ENCODE measurements at places on chromosomes 7 and 10.
A peak's percentile ranks its signal among the peaks of the same experiment; 100 is the strongest.

DNA sequence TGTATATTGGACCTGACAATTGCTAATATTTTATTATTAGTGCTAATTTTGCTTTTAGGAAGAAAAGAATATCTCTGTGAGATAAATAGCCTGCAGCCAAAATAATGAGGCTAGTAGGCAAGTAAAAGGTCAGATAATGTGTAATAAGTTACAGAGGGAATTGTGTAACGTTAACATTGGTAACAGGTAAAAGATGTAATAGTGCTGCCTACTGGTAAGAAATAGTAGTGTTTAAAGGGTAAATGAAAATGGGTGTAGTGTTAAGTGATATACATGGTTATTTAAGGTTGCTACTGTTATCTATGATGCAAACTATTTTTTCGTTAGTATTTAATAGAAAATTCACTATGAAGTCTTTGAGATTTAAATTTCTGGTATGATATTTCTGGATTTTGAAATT lies 9.2 kb upstream of the FOXP2 start:
- no peak for DNase-seq

DNA sequence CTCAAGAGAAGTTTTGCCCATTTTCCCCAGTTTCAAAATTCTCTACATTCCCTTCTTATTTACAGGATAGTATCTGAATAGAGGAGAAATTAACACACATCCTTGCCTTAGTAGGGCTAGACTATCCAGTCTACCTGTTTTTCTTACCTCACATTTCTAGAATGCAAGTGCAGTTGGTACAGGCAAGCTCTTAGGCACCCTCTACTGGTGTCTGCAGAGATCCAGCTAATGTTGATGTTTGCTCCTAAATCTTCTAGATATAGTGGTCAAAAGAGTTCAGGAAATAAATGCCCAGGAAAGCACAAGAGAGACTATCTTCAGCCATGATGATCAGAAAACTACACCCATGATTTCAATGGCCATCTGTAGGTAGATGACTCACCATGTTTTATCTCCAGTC lies 205.3 kb downstream of the HTR7 start:
- no peak for DNase-seq

GRCh38 chr7:116859323-116859722 lies 3.1 kb upstream of the CAPZA2 start:
- no peak for DNase-seq

- DNase-seq: peak; percentile 34
Observed at GRCh38 chr7:158030566-158030965, 557.1 kb downstream of the PTPRN2 start.

DNA sequence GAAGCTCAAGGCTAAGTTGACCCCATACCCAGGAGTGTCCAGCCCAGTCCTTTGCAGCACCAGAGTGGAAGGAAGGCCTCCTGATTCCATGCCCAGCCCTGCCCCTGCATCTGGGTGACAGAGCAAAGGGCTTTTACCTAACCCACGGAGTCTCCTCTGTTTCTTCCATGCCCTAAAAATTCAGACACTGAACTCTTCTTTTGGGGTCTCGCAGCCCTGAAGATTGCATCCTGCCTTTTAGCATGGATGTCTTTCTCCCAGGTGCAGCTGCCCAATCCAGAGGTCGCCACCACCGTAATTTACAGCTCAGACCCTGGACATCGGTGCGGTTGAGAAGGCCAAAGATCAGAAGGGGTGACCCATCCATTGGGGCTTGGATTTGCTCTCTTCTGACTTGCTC lies 50.8 kb downstream of the CXCL12 start:
- DNase-seq: no peak

- DNase-seq: no peak
Observed at GRCh38 chr7:76077435-76077834, 29.5 kb downstream of the MDH2 start.

DNA sequence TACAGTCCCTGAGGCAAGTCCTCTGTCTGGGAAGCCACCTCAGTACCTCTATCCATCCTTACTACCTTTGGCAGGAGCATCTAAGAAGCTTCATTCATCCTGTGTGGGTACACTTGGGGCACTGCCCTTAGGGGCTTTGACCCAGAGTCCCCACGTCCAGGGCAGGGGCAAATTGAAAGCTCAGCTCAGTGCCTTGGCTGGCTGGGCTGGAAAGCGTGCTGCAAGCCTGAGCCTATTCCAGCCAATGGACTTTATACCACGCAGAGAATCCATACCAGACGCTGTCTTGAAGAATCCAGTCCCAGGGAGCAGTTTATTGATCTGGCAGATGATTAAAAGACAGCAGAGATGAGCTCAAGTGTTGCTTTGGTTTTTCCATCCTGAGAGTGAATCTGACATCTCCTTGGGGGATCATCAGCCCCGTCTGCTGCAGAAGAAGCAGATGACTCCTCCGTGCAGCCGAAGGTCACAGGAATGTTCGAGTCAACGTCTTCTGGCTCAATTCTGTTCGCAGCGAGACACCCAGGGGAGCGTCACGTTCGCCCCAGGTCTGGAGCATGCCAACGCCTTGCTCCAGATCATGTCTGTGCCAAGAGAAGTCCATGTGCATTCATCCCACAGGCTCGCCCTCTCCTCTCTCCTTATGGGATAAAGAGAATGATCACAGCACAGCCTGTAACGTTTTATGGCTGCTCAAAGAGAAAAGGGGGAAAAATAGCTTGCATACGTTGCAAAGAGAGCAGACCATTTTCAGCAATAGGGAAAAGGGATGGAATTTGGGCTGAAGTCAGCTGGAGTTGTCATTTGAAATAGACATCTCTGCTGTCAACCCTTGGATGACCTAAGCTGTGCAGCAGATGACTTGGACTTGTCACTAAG lies 35.8 kb upstream of the LYZL1 start:
- DNase-seq: peak; percentile 75

DNA sequence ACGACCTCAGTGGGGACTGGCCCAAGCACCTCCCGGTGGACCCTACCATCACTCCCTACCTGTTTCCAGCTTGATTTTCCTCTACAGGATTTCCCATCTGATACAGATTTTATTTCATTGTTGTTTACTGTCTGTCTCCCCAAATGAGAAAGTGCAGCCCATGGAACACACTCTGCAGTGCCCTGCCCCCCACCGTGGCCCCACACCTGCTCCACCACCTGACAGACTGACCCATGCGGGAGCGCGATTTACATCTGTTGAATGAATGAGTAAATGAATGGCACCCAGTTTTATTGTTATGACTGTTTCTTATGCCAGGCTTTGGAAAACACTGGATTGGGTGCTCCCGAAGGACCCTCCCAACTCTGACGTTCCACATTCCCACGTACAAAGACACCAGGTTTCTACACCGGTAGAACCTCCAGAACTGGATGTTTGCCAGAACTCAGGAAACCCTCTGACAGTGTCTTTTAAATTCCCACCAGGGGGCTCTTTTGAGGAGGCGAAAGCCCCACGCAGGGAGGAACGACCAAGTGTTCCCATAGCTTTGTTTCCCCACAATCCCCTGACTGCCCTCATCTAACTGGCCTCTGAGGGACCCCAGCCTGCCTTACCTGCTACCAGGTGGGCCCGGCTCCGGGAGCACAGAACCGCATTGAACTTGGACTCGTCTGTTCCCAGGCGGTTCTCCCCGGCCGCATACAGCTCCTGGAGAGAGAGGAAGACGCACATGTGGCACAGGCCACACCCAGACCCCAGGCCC lies 29.0 kb downstream of the PLAC9 start:
- DNase-seq: no peak

DNA sequence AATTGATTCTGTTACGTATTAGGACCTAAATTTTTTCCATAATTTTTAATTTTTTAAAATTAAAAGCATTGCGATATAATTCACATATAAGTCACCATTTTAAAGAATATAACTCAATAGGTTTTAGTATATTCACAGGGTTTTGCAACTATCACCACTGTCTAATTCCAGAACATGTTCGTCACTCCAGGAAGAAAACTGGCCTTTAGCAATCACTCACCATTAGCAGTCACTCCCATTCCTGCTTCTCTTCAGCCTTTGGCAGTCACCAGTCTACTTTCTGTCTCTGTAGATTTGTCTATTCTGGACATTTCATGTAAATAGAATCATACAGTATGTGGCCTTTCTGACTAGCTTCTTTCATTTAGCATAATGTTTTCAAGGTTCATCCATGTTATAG lies 176.5 kb downstream of the EXOC4 start:
- no peak for DNase-seq

DNA sequence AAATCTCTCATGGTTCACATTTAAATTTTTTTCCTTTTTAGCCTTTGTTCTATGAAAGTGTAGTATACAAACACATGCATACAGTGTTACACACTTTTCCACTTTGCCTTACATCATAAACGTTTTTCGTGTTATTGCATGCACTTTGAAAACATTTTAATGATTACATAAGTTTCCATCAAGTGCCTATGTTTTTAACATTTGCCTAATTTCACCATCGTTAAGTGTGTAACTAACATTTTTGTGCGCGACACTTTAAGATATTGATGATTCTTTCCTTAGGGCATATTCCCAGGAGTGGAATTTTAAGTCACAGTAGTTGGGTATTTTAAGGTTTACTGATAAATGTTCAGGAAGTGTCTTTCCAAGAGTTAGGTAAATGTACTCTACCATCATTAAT lies 1.5 kb upstream of the FRAT2 start:
- no peak for DNase-seq

DNA sequence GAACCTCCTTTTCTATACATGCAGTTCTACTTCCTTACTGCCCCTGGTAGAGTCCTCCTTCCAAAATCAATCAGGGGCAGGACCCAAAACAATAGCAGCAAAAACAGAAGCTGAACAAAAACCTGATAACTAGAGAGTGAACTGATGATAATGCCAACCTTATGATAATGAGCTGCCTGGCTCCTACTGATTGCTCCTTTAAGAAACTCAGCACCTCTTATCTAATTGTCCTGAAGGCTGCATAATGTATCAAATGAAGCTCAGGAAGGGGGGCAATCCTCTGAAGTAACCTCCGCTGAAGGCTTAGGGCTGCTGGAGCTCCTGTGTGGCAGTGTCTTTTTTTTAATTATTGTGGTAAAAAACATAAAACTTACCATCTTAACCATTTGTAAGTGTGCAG lies 257.0 kb downstream of the PHTF2 start:
- no peak for DNase-seq

GRCh38 chr7:115600207-115600606 lies 430.4 kb downstream of the TFEC start:
- no peak for DNase-seq

DNA sequence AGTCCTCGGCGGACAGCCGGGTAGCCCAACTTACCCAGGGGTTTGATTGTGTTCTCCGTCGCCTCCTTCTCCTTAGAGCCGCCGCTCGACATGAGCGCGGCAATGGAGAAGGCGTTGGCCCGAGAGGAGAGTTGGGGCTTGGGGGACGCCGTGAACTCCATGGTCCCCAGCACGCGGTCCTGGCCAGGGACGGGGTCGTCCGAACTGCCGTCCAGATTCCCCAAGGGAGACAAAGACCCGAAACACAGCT lies 515 bp downstream of the TBX20 start:
- DNase-seq: no peak

DNA sequence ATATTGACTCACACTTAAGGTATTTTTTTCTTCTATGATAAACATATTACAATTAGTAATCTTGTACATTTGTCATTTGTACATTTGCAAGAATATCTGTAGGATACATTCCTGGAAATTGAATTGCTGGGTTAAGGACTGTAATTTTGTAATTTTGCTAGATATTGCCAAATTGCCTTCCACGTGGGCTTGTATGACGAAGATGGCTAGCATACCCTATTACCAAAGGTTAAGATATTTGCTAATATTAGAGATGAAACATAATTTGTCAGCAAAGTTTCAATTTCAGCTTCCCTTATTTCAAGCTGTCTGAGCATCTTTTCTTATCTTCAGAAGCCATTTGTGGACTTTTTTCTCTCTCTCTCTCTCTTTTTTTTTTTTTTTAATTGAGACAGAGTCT lies 1.0 kb upstream of the LYZL2 start:
- no peak for DNase-seq

GRCh38 chr7:139118234-139118804 lies 8.8 kb upstream of the ZC3HAV1 start:
- DNase-seq: no peak

GRCh38 chr7:27890205-27890849 lies 150.4 kb downstream of the TAX1BP1 start:
- DNase-seq: no peak

GRCh38 chr7:78620920-78621319 lies 822.3 kb downstream of the PHTF2 start:
- DNase-seq: no peak

- DNase-seq: no peak
Observed at GRCh38 chr7:131767591-131767990, 211.2 kb upstream of the PODXL start.

- DNase-seq: no peak
Observed at GRCh38 chr10:2994221-2994961, 73.0 kb upstream of the PFKP start.

- DNase-seq: no peak
Observed at GRCh38 chr10:99977916-99978315, 31.8 kb downstream of the DNMBP start.

GRCh38 chr10:103715430-103715829 lies 139.9 kb downstream of the SH3PXD2A start:
- DNase-seq: no peak

- DNase-seq: no peak
Observed at GRCh38 chr10:27197980-27198620, 42.5 kb downstream of the ACBD5 start.

GRCh38 chr7:2959828-2960599 lies 83.7 kb downstream of the CARD11 start:
- peak; percentile 9 for DNase-seq

DNA sequence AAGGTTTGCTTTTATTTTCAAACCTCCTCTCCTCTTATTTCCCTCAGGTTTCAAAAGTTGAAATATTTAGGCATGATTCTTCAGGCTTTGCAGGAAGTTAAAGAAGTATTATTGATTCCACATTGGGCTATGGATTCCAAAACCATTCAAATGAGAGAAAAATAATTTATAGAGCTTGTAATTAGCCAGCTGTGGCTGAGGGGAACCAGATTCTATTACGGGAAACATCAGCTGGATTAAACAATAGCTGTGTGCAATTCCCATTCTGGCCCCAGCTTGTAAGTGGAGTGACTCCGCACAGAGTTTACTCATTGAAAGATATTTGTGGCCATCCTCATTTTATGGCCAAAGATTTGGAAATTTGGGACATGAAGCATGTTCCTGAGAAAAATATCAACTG lies 77.0 kb upstream of the PHYHIPL start:
- DNase-seq: no peak

GRCh38 chr10:31138026-31138553 lies 106.4 kb upstream of the ZNF438 start:
- no peak for DNase-seq

DNA sequence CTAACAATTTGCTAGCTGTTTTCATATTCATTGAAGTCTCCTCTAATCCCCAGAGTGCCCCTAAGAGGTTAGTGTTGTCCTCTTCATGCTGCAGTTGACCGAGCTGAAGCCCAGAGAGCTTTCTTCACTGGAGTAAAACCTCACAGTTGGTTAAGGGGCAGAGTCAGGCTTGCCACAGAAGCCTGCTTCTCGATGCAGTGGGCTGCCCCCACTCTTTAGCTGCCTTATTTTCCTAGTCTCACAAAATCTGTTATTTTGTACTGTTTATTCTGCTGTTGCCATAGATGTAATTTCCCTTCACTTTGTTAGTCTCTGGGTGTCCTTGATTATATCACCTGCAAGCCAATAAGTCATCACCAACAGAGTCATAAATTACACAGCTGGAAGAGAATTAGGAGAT lies 56.3 kb upstream of the ZPBP start:
- DNase-seq: no peak
